Heart left ventricle (tissue), 16 donors: ENCODE measurements at places on chromosomes 16 and 17. TPM values are rescaled to one million over a fixed set of nuclear protein-coding genes. Genes with fewer than 3 reads are reported as not detected.

DNA sequence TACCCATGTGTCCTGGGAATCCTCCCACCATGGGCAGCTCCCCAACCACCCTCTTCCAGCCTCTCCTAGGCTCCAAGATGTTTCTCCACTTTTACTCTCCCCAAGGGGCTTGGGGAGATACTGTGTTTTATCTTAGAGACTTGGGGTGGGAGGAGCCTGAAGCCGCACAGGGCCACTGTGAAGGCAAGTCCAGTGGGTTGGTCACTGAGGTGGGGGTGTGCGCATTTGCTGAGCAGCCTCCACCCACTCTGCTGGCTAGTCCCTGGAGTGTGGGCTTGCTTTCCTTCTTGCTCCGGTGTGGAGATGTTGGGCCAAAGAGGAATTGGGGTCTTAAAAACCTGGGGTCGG lies 4.1 kb upstream of the CLDN9 start:
- peaks cover 6% of the 10 kb centered on the region for H3K4me1 ChIP-seq
- H3K4me3 ChIP-seq: no peak overlapping the region
- peaks cover 84% of the 10 kb centered on the region for H3K27me3 ChIP-seq
- no peak overlapping the region for H3K27ac ChIP-seq
- DNase-seq: no peak

DNA sequence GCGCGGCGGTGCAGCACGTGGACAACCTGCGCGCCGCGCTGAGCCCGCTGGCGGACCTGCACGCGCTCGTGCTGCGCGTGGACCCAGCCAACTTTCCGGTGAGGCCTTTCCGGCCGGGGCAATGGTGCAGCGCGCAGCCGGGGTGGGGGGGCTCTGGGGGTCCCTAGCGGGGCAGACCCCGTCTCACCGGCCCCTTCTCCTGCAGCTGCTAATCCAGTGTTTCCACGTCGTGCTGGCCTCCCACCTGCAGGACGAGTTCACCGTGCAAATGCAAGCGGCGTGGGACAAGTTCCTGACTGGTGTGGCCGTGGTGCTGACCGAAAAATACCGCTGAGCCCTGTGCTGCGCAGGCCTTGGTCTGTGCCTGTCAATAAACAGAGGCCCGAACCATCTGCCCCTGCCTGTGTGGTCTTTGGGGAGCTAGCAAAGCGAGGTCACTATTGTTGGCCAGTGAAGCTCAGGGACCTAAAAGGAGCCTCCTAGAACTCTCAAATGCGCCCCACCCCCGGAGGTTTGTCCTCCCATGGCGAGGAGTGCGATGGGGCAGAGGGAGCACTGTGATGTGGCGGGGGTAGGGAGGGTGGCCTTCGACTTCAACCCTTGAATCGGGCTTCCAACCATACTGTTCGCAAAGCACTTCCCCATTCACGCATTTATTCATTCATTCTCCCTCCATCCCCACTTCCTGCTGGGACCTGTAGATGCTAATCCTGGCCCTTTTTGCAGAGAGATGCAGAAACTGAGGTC lies 770 bp downstream of the HBM start:
- H3K27me3 ChIP-seq: peaks cover 48% of the 10 kb centered on the region
- H3K4me3 ChIP-seq: no peak overlapping the region
- H3K36me3 ChIP-seq: no peaks in the 10 kb centered on the region

GRCh38 chr17:19391432-19391831 lies 4.4 kb upstream of the MFAP4 start:
- H3K36me3 ChIP-seq: no peaks in the 10 kb centered on the region
- no peak for DNase-seq
- H3K4me3 ChIP-seq: no peak overlapping the region

DNA sequence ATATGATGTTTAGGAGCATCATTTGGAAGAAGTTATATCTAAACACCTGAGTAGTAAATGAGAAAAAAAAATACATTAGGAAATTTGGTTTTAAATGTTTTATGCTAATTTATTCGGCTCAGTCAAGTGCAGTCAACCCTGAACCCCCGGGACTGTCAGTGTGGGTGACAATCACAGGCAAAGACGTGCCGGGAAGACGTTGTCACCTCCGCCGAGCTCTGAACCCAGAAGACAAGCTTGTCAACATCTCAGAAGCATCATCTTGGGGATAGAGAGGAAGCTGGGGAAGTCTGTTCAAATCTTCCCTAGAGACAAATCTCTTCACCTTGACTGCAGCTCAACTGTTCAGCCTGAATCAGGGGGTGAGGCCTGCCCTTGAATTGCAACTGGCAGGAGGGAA lies 159.7 kb downstream of the RBFOX3 start:
- no peak for DNase-seq
- H3K36me3 ChIP-seq: no peaks in the 10 kb centered on the region
- H3K27ac ChIP-seq: no peak overlapping the region
- no peak overlapping the region for H3K4me3 ChIP-seq

DNA sequence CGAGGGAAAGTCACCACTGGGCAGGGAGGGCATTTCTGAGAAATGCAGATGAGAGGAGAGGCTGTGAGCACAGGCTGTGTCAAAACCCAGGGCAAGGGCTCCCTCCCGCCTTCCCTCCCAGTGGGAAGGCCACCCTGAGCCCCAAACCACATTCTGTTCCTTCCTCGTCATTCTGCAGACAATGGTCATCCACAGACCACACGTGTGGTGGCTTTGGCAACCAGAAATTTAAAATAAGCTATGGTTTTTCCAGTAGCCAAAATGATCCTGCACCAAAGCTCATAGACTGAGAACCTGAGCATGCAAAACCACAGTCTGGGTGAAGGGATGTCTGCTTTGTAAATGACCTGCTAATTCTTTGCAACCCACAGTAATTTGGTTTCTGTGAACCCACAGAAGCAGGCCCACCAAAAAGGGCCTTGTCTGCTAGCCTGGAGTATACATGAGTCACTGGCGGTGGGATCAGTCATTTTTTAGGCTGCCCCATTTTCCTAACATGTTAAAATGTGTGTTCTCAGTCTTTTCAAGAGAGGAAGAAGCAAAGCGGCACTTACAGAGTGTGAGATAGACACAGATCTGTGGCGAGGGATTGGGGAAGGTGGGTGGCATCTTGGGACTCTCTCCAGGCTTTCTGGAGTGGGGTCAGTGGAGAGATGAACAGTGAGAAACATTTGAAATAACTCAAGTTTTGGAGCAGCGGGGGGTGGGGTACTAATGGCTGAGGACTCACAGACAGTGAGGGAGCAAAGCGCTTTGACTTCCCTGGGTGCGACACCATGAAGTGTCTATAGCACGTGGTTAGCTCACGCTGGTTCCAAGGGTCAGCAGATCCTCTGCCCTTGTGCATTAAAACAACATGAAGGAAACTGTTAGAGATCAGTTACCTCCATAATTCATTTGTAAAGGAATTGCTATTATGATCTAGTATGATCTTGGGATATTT lies 20.5 kb downstream of the GRB7 start:
- no peak for DNase-seq
- H3K36me3 ChIP-seq: no peaks in the 10 kb centered on the region
- no peak overlapping the region for H3K27ac ChIP-seq
- no peak overlapping the region for H3K4me3 ChIP-seq
- H3K27me3 ChIP-seq: no peaks in the 10 kb centered on the region
- H3K4me1 ChIP-seq: peaks cover 15% of the 10 kb centered on the region

- H3K4me3 ChIP-seq: no peak overlapping the region
- no peak for DNase-seq
- no peaks in the 10 kb centered on the region for H3K4me1 ChIP-seq
- no peaks in the 10 kb centered on the region for H3K36me3 ChIP-seq
- no peak overlapping the region for H3K27ac ChIP-seq
- H3K27me3 ChIP-seq: no peaks in the 10 kb centered on the region
Measured at GRCh38 chr17:70523426-70523825, 354.1 kb downstream of the KCNJ2 start.

DNA sequence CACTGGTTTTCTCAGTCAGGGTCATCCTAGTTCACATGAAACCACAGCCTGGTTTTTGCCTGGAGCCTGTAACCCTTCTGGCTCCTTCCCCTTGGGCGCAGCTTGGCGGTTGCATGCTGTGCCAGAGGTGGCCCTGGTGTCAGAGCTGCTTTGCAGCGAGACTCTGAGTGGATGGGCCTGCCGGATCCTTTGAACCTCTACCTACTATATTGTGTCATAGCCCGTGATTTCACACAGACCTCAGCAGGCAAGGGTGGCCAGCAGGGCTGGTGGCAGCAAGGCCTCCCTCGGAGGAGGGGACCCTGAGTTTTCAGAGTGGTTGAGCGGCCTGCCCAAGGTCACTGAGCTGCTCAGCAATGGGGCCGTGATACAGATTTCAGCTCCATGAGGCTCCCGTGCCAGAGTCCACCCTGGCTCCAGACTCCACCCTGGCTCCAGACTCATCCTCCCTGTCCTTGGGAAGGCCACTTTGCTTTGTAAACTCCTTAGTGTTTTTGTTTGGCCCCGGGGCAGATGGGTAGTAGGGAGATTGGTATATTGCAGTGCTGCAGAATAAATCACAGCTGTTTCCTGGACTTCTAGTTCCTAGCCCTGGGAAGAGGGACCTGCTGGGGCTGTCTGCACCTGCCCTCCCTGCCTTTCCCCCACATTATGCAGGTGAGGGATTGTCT lies 9.7 kb downstream of the MPRIP start:
- no peak overlapping the region for H3K4me3 ChIP-seq
- H3K36me3 ChIP-seq: no peaks in the 10 kb centered on the region
- peak overlapping the region; percentile 56 for H3K27ac ChIP-seq
- no peaks in the 10 kb centered on the region for H3K27me3 ChIP-seq
- DNase-seq: no peak

LRRC37B gene
- total RNA-seq: 3.2 TPM

PYDC1 gene
- not detected for total RNA-seq

RGS11 gene
- total RNA-seq: 7.0 TPM

GRIN2A gene
- 2.8 TPM for total RNA-seq

PTGES3L gene
- 39.0 TPM for total RNA-seq

KRT36 gene
- not detected for total RNA-seq
